Hepatic stellate cell (primary cell): ENCODE measurements at places on chromosomes 12 and 14.

GRCh38 chr12:26940516-26941214 lies 2.4 kb downstream of the FGFR1OP2 start:
- no peak for DNase-seq

- peak; percentile 80 for DNase-seq
Observed at GRCh38 chr12:6039894-6040601, 84.4 kb downstream of the VWF start.

DNA sequence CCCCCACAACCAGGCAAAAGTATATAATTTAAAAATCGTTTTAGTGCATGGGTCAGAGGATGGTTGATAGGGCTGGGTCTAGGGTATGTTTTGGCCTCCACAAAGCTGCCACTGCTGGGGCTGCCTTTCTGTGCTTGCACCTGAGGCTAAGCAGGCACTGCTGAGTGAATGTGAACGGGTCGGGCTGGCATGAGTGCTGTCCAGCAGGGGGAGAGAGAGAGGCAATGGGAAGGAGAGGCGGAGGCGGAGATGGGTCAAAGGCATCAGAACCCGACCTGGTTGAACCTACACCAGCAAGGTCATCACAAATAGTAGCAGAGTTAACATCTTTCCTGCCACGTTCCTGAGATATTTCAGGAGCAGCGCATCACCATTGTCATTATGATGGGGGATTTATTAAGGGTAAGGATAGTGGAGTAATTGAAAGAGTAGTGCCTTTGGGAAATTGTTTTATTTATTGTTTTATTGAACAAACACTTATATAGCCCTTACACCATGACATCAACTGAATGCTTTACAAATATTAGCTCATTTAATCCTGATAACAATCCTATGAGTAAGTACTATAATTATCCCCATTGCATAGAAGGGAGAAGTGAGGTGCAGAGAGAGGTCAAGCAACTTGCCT lies 5.8 kb upstream of the NRXN3 start:
- DNase-seq = no peak

DNA sequence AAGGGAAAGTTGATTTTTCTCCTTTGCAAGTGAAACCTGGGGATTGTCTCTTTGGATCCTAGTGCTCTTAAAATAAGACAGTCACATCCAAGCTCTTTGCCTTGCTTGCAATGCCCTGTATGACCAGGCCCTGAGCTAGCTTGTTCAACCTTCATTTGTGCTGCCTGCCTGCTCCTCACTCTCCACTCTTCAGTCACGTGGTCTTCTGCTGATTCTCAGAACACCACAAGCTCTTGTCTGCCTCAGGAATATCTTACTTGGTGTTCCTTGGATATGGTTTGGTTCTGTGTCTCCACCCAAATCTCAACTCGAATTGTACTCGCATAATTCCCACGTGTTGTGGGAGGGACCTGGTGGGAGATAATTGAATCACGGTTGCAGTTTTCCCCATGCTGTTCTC lies 318.7 kb downstream of the RMST start:
- no peak for DNase-seq

GRCh38 chr12:70110085-70110484 lies 133.1 kb upstream of the CNOT2 start:
- DNase-seq = no peak

DNA sequence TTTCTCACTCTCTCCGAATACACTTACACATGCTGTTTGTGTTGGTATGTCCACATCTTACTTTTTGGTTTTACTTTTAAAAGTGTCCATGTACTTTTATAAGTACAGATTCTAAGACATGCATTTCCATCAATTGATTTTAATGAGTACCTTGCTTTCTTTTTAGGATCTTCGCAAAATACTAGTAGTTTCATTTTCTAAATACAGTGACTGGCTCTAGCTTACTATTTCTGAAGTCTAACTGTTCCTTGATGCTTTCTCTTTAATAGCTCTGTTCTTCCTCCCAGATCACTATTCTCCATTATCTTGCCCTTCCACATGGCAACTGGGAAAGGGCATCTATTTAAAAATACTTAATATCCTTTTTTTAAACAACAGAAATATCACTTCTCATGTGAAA lies 164.1 kb downstream of the KITLG start:
- no peak for DNase-seq

- no peak for DNase-seq
Observed at GRCh38 chr12:9127484-9127883, 11.8 kb upstream of the A2M start.

GRCh38 chr14:23537351-23538049 lies 14.1 kb downstream of the ZFHX2 start:
- no peak for DNase-seq

DNA sequence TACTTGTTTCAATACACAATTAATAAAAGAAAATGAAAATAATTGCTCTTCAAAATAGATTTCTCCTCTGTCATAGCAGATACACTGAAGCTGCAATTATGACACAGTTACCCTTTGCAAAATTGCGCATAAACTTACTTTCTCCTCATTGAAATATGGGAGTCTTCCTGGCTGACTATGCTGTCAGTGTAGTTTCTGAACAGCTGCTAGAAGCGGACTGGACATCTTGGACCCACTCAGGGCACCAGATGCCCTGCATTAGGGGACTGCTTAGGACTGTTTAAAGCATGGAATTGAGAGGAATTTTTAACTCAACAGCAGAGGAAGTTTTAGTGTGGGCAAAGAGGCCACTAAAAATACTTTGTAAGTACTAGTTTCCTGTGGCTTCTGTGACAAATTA lies 454.9 kb downstream of the ATP23 start:
- no peak for DNase-seq

DNA sequence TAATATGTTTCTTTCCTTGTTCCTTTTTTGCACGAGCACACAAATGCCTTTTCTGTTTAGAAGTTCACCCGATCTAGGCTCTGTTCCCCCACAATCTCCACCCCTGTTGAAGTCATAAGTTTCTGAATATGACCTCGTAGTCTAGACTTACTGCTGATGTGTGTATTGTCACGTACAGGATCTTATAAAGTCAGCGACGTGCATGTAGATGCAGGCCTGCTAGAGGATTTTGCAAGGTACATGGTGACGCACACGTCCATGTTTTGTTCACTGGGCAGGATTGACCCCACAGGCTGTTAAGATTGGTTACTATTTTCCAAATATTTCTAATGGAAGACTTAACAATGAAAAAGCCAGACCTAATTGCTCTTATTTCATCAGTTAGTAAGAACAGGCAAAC lies 46.2 kb upstream of the CCDC91 start:
- no peak for DNase-seq

DNA sequence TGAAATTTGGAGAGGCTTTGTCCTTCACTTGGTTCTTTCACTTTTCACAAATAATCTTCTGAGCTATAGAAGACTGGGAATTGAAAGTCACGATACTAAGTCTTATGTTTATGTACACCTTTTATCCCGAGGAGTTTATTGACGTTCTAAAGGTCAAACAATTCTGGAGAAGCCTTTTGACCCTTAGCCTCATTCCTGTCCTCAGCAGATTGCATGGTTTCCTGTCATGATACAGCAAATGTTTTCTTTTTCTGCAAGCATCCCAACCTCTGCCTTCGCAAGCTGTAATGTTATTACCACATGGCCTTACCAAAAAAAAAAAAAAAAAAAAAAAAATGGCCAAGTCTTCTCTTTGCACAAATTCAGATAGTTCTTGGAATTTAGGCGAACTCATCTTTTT lies 411.7 kb upstream of the FLRT2 start:
- DNase-seq = no peak

DNA sequence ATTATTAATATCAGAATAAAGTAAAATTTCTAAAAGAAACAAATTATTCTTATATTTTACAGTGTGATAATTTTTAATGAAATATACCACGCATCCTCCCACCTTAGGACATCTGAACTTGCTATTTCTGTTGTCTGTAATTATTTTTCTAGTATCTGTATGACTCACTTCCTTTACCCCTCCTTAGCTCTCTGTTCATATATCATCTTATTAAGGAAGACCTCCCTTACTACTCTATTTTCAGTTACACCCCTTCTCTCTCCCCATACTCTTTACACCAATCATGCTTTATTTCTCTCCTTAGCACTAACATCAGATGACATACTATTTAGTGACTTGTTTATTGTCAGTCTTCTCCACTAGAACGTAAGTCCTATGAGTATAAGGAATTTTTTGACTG lies 34.2 kb upstream of the C12orf50 start:
- DNase-seq = no peak

DNA sequence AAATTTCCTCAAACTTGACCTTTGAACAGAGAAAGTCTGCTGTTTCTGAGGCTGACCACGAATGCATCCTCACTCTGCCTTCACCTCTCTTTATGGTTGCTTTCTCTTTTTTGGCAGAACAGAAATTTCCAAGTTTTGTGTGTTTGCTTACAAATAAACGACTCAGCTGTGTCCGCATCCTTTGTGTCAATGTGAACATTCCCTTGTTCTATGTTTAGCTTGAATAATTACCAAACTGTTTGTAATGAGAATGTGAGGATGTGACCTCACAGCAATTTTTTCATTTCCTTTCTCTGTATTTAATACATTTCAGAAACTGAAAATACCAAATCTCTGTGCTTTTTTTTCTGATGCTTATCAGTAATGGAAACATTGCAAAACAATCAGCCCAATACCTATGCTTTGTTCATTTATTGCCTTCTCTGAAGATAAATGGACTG lies 410.9 kb downstream of the EGLN3 start:
- DNase-seq = no peak

GRCh38 chr14:61417883-61418455 lies 96.6 kb downstream of the PRKCH start:
- no peak for DNase-seq

GRCh38 chr12:97982684-97983083 lies 520.1 kb downstream of the RMST start:
- no peak for DNase-seq

DNA sequence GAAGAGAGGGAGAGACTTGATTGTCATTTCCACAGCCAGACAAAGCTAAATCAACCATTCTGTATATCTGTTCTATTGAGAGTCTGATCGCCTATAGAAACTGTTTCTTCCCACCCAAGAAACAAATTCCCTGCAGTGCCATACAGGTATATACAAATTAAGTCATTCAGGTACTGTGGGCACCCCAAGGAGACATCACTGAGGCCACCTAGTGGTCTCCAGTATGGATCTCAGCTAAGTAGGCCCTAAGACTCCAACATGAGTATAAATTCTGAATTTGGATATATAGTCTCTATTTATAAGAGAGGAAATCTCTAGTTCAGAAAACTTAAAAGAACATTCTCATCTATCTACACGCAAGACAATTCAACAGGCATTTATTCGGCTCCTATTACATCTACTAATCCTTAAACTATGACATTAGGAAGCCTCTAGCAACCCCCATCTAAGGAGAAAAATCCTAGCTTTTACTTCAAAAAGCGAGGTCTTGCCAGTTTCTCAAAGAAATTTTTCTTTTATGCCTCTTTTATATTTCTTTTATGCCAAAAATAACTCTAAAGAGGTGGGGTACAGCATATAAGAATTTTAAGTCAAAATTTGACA lies 62.6 kb downstream of the DCAF5 start:
- no peak for DNase-seq

DNA sequence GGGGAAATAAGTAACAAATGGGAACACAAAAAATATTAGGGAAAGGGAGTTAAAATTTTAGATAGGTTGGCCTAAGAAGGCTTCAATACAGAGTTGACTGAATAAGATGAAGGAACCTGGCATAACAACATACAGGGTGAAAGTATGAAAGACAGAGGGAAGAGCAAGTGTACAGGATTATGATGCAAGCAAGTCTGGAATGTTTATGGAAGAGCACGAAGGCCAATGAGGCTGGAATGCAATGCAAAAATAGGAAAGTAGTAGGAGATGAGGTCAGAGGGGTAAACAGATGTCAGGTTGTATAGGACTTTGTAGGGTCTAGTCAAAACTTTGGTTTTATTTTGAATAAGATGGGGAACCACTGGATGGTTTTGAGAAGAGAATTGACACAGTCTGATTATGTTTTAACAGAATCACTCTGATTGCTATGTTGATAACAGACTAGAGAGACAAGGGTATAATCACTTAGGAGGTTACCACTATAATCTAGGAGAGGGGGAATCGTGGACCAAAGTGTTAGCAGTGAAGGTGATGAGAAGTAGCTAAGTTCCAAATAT lies 96.8 kb downstream of the OSBPL8 start:
- DNase-seq = peak; percentile 10

GRCh38 chr12:120183211-120183631 lies 11.3 kb downstream of the GCN1 start:
- no peak for DNase-seq

DNA sequence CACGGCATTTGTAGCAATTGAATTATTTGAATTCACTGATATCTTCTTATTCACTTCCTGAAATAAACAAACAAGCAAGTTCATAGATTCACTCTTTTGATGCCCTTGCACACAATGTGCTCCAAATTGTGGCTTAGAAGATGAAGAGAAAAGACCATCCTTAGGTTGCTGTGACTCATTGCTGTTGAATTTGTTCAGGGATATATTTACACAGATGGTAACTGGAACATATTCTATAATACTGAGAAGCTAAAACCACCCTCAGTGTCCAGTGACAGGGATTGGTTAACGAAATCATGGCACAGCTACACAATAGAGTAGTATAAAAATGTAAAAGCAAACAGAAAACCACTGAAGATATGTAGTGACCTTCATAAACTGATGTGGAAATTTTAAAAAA lies 3.1 kb downstream of the PRB4 start:
- no peak for DNase-seq

- no peak for DNase-seq
Observed at GRCh38 chr14:104881369-104881979, 16.4 kb downstream of the CEP170B start.

DNA sequence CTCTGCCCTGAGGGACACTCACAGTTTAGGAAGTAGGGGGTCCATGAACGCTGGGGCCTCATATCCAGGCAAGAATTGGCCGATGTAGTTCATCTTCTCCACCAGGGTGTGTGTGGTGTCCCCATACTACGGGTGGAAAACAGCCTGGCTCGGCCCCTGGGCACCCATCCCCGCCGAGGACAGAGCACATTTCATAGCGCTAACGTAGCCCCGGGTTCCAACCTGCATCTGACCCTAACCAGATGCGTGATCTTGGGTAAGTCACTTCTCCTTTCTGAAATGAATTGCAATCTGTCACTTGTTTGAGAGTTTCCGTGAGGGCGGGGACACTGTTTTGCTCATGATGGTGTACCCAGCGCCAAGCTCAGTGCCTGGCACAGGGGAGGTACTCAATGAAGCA lies 9.0 kb downstream of the HPD start:
- no peak for DNase-seq

DNA sequence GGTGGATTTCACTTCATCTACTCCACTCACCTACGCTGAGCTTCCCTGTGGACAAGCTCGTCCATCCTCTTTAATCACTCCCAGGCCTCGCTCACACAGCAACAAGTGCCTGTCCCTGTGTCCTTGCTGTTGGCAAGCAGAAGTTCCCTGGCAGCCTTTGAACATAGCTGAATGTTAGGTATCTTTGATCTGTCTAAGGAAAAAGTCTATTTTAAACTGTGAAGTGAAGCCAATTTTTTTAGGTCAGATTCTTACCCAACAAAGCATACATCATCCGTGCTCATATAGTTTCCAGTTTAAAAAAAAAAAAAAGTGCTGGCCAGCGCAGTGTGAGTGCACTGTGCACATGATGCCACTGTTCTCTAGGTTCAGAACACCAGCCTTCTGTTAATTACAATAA lies 36.3 kb downstream of the PPP2R5C start:
- no peak for DNase-seq
